Stimulated activated CD8-positive, alpha-beta memory T cell treated with anti-CD3 and anti-CD28 coated beads, Interleukin-4, amount 100 ng/mL, for 48 hours (primary cell): ENCODE measurements at places on chromosomes 13 and 19.
A peak's percentile ranks its signal among the peaks of the same experiment; 100 is the strongest.

GRCh38 chr19:2488405-2488941 is 12.5 kb downstream of the GADD45B start:
- DNase-seq: no peak

DNA sequence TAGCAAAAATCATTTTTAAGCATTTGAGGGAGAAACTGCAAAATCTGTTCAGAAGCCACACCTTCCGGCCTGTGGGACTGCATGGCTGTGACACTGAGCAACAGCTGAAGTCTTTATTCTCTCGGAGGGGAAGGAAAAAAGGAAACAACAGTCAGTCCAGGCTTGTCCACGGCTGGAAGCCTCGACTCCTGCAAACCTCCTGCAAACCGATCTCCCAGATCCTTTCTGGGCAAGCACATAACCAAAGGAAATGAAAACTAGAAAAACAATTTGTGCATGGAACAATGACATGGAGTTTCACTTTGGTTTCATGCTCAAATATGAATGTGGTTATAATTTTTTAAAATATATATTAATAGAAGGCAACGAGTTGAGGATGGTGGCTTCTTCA is 1.0 kb downstream of the COL4A1 start:
- DNase-seq: no peak

DNA sequence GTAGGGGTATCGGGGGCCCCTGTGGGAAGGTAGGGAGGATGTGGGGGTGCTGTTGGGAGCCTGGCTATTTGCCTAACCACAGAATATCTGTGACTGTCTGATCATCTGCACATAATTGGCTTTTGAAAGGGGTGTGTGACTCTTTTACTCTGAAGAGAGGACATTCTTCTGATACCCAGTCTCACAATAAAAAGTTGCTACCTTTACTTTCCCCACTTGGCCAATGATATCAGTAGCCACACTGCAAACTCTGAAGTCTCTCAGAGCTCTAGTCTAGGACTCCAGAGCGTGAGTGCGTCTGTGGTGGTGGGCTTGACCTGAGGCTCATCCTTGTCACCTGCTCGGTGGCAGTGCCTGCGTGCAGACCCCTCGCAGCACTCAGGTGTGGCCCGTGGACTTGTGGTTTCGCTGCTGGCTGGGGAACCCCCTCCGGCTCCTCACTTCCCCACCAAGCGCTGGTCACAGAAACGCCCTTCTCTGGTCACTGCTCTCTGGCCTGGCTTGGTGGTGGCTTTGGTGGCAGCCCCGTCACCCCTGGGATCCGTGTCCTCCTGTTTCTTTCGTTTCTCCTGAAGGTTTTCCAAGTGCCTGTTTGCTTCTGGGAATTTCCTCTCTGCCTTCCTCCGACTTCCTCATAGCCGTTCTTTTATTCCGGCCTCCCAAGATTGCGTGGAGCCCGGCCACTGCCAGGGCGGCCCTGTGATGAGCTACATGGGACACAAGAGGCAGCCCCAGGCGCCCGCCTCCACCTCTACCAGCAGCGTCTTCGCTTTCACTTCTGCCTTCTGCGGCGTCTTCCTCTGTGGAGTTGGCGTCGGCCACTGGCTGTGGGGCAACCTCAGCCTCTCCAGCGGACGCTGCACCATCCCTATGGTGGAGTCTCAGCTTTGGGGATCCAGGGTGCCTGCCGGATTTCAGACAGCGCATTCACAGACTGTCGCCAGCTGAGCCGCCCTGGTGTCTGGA is 78.0 kb downstream of the ATP11A start:
- DNase-seq: no peak

GRCh38 chr13:46126552-46127357 is 21.9 kb upstream of the CPB2 start:
- peak; percentile 77 for DNase-seq

GRCh38 chr13:108425056-108425455 is 155.5 kb downstream of the TNFSF13B start:
- no peak for DNase-seq

GRCh38 chr19:7815325-7815724 is 14.7 kb upstream of the EVI5L start:
- DNase-seq: no peak

- DNase-seq: no peak
Measured at GRCh38 chr19:7900931-7901330, 2.7 kb upstream of the MAP2K7 start.

GRCh38 chr13:112903071-112903577 is 65.9 kb upstream of the MCF2L start:
- DNase-seq: no peak

GRCh38 chr13:58144616-58145015 is 513.1 kb downstream of the PCDH17 start:
- DNase-seq: no peak

DNA sequence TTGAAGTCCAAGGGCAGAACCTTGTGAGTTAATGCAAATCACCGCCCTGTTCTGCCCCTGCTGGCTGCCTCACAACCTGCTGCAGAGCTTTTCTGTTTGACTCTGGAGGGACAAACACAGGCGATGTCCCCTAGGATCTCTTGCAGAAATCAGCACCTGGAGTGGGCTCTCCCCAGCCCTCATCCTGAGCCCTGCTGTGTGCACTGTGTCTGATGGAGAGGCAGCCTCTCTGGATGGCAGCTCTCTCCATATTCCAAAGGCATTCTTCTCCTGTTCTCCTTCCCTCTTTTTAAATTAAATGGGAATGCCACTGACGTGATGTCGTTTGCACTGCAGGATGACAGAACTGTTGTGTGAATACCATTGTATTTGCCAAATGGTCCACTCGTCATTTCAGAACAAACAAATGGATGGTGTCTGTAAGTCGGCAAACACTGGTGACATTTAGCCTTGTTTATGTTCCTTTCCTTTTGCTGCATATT is 184.1 kb downstream of the ZNF536 start:
- no peak for DNase-seq

DNA sequence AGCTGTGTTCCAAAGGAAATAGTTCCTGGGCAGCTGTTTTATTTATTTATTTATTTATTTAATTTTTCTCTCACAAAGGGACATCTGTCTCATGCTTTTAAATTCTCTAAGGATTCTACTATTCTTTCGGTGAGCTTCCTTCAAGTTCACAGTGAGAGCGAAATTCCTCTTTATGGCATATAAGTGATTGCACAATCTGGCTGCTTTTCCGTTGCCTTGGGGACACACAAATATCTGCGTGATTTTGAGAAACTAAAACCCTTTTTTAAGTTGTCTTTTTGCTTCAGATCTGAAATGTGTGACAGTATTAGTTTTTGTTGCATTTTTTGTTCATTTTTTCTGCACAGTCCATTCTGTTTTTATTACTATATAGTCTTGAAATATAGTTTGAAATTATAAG is 19.2 kb downstream of the ZNF486 start:
- DNase-seq: no peak

GRCh38 chr13:101767131-101767530 is 314.7 kb downstream of the ITGBL1 start:
- no peak for DNase-seq

GRCh38 chr13:50991579-50992521 is 82.3 kb downstream of the RNASEH2B start:
- no peak for DNase-seq

GRCh38 chr19:926589-927350 is 935 bp downstream of the ARID3A start:
- peak; percentile 67 for DNase-seq

- no peak for DNase-seq
Measured at GRCh38 chr19:4951656-4952055, 17.3 kb upstream of the KDM4B start.

GRCh38 chr19:30670011-30670329 is 297.8 kb downstream of the ZNF536 start:
- DNase-seq: no peak

DNA sequence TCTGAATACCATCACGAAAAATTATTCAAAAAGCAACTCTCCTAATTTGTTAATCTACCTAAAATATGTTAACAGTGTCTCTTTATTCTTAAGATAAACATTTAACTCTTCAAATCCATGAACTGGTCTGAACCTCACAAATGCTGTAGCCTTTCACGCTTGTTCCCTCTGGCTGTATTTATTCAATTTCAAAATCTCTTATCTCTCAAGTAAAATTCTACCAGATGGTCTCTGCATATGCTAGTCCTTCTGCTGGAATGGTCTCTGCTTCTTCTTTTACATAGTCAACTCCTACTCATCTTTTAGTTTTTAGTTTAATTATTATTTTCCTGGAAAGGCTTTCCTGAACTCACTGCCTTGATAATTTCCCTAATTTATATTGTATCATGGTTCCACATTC is 232.9 kb upstream of the PCDH20 start:
- DNase-seq: no peak

- no peak for DNase-seq
Measured at GRCh38 chr13:50809133-50810090, 34.1 kb downstream of the DLEU7 start.

DNA sequence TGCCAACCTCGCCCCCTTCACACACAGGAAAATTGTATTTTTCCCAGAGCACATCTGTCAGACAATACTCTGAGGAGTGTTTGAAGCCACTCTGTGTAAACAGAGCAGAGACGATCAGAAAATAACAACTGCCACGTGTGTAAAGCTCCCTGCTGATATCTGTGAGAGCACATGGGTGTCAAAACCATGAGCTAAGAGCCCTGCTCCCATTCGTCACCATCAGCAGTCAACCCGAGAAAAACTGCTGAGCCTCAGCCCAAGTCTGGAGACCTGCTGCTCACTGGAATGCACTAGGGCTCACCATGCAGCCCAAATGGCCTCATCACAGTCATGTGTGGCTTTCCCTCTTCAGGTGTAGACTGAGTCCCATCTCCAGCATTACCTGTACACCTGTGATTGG is 304.1 kb downstream of the FGF14 start:
- DNase-seq: no peak

DNA sequence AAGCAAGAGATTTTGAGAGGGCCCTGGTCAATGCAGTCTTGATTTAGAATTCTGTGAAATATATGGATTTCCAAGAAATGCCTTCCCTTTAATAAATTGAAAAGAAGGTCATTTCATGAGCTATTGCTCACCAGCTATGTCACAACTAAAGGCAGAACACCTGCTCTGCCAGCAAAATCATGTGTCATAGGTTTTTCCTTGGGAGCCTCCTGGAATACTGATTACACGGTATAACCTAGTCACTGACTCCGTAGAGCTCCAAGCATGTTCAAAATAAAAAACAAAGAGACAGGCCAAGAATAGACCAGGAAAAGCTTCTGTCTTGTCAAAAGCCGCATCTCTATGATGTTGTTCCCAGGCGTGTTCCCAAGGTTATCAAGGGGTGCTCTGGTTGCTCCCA is 45.5 kb downstream of the HSPH1 start:
- DNase-seq: no peak

GRCh38 chr13:51451467-51452360 is 1.1 kb downstream of the INTS6 start:
- peak; percentile 84 for DNase-seq

GRCh38 chr19:7507884-7508283 is 8.0 kb upstream of the ZNF358 start:
- DNase-seq: peak; percentile 58

- DNase-seq: no peak
Measured at GRCh38 chr13:72125561-72125960, 258.6 kb upstream of the DACH1 start.

DNA sequence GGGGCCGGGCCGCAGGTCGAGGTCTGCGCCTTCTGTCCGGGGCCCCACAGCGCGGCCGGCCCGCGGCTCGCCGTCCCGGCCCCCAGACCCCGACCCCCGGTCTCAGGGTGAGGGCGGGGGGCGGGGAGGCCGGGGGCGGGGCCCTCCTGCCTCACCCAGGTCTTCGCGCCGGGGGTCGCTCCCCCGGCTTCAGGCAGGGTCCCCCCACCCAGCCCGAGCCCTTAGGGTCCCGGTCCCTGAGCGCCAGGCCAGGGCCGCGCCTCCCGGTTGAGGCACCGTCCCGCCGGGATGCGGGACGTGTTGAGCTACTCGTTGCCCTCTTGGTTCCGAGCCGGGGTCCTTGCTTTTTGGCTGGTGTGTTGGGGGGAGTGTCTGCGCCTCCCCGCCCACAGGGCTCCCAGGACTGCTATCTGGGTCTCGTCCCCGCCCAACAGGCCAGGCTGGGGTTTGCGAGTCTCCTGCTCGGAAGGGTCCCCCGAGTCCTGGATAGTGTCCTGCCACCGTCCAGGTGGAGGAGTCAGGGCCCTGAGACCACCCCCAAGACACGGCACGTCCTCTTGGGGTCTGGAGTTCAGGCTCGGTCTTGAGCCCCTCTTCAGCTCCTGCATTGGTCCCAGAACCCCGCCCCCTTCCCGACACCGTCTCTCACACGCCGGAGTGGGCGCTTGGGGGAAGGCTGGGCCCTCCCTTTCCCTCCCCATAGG is 452 bp downstream of the PIAS4 start:
- peak; percentile 62 for DNase-seq

GRCh38 chr19:42349378-42350107 is 24.1 kb downstream of the MEGF8 start:
- no peak for DNase-seq

DNA sequence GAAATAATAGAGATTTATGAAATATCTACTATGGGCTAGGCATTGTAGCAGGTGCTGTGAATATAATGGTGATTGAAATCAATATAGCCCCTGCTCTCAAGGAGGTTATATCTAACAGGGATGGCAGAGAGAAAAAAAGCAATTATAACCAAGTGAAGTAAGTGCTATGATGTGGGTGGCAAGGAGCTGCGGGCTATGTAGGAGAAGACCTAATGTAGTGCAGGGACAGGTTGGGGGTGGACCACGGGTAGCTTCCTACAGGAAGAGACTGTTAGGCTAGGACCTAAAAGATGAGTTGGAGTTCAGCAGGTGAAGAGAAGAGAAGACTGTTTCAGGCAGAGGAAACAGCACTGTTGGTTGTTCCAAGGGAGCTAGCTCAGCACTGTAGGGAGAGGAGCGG is 311.0 kb downstream of the KCNRG start:
- DNase-seq: no peak

DNA sequence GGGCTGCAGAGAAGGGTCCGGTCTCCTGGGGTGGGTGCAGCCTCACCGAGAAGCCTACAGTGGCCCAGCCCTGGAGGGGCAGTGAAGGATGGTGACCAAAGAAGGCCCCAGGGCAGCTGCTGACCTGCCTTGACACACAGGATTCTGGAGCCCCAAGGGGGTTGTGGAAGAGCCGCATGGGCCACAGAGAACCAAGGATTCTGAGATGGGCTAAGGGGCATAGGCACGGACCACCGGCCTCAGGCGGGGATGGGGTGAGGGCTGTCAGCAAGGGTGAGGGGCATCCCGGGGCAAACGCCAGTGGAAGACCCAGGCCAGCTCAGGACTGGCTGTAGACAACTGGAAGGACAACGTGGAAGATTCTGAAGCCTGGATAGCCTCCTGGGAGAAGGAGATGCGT is 151.6 kb downstream of the TEX29 start:
- DNase-seq: no peak

DNA sequence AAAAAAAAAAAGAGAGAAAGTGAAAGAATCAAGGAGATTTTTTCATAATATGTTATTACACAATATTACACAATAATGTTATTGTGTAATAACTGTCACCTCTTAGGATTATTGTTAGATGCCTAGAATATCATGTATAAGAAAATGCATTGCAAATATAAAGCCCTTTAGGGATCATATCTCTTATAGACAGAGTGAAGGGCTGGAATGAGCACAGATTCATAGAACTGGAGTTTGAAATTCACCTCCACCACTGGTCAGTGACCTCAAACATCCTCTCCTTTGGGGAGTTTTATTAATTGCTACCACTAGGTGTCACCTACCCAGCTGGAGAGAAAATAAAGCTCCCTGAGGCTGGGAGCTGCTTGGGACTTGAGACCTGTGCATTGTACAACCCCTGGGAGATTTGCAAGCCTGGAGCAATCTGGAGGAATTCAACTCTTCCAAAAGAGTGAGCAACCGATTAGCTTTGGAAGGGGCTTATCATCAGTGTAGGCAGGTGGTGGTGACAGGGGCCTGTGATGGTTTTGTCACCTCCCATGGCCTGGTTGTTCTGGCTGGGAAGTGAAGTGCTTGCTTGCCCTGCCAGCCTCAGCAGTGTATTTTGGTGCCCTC is 30.3 kb upstream of the FRY start:
- DNase-seq: no peak

GRCh38 chr13:80339912-80340650 is 845 bp downstream of the SPRY2 start:
- peak; percentile 34 for DNase-seq
